Left cardiac atrium (tissue), 4 donors: ENCODE measurements at places on chromosomes 2 and 18. TPM values are rescaled to one million over a fixed set of nuclear protein-coding genes. Genes with fewer than 3 reads are reported as not detected.

GRCh38 chr2:62596061-62596921, 90.3 kb upstream of the TMEM17 start:
- no peak for DNase-seq

DNA sequence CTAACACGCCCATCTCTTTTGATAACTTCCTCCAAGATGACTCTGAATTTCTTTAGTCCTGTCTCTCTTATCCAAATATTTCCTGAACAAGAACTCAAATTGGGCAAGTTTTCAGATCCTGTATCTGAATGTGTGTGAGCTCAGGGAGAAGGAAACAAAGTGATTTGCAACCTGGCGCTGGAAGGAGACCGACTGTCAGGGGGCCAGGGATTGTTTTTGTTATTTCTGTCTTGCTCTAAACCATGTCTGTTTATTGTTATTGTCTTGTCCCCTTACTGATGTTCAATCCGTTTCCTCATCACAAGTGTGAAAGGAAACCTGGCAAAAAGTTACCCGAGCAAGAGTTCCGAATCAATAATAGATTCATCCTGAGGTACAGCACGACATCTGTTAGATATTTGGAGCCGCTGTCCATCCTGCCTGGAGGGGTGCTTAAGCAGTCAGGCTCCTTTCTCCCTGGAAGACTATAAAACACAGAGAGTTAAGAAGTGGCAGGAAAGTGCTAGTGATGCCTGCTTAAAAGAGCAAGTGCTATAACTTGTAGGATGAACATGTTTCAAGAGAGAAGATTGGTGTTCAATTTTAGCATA, 132.5 kb upstream of the OSR1 start:
- no peak for DNase-seq

DNA sequence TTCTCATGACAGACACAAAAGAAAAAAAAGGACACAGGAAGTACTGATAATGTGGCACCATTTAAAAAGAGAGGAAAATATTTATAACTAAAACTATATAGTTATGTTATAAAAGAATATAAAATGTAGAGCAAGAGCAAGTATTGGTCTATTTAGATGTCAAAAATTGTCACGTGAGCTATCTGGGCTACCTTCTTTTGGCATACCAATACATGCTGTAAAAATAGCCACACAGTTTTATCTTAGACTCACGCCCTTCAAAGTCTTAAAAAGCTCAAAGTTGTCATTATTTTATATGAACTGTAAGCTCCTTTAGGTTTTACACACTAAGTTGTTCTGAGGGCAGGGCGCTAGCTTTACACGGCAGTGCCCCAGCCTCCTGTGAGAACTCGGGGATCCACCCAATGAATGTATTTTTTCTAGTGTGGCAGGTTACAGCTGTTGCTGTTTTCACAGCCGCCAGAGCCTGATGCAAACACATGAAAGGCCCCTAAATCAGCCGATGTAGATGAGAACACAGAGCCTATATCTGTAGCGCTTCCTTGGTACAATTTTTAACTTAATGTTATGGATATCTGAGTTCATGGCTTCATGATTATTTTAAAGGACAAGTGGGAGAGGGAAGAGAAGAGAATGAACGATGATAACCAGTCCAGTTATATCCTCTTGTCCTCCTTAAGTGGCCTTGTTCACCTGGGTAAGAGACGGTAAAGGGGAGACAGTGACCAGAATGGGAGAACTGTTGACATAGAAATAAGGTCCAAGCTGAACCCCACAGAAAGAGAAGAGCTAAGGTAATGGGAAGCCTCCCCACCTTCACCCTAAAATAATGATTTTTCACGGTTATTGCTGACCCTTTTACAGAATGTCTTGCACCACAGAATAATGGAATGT, 130.8 kb downstream of the CACNB4 start:
- DNase-seq: no peak

GRCh38 chr18:79583984-79584401, 95.6 kb upstream of the CTDP1 start:
- no peak for DNase-seq

- no peak for DNase-seq
Observed at GRCh38 chr2:177543007-177543760, 150.6 kb downstream of the AGPS start.

DNA sequence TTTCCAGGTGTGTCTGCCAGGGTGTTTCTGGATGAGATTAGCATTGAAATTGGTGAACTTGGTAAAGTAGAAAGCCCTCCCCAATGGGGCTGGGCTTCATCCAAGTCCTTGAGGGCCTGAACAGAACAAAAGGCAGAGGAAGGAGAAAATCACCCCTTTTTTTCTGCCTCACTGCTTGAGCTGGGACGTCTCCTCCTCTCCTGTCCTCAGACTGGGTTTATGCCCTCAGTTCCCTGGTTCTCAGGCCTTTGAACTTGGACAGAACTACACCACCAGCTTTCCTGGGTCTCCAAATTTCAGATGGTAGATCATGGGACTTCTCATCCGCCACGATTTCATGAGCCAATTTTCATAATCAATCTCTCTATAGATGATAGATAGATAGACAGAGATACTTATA, 53.7 kb upstream of the BIN1 start:
- no peak for DNase-seq

GRCh38 chr18:60421356-60422118, 49.0 kb upstream of the MC4R start:
- no peak for DNase-seq

- no peak for DNase-seq
Observed at GRCh38 chr2:212037062-212037461, 501.5 kb downstream of the ERBB4 start.

DNA sequence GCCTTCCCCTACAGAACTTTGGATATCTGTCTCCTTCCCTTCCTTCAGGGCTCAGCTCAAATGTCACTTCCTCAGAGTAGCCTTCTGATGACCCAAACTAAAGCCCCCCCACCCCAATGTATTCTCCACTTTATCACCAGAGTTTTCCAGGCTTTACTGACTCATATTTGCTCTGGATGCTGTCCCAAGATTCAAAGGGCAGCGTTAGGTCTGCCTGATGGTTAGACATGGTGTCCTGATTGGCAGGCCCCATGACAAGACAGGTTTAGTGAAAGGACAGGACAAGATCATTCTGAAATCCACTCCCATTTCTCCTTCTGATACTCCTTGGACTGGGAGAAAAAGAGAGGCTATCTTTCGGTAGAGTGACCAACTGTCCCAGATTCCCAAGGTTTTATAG, 22.6 kb upstream of the RPIA start:
- DNase-seq: no peak

DNA sequence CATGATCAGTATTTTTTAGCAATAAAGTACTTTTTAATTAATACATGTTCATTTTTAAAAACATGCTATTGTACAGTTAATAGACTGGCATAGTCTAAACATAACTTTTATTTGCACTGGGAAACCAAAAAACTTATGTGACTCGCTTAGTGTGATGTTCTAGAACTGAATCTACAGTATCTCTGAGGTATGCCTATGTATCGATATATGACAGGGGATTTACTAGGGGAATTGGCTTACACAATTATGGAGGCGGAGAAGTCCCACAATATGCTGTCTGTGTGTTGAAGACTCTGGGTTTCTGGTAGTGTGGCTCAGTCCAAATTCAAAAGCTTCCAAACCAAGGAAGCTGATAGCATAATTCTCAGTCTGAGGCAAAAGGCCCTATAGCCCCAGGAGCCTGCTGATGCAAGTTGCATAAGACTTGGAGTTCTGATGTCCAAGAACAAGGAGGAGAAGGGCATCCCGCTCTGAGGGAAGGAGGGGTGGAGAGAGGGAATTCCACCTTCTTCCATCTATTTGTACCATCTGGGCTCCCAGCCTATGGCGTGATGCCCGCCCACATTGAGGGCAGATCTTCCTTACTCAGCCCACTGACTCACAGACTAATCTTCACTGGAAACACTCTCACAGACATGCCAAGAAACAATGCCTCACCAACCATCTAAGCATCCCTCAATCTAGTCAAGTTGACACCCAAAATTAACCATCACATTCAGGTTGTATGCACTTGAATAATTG, 27.5 kb downstream of the ZNF638 start:
- DNase-seq: no peak

DNA sequence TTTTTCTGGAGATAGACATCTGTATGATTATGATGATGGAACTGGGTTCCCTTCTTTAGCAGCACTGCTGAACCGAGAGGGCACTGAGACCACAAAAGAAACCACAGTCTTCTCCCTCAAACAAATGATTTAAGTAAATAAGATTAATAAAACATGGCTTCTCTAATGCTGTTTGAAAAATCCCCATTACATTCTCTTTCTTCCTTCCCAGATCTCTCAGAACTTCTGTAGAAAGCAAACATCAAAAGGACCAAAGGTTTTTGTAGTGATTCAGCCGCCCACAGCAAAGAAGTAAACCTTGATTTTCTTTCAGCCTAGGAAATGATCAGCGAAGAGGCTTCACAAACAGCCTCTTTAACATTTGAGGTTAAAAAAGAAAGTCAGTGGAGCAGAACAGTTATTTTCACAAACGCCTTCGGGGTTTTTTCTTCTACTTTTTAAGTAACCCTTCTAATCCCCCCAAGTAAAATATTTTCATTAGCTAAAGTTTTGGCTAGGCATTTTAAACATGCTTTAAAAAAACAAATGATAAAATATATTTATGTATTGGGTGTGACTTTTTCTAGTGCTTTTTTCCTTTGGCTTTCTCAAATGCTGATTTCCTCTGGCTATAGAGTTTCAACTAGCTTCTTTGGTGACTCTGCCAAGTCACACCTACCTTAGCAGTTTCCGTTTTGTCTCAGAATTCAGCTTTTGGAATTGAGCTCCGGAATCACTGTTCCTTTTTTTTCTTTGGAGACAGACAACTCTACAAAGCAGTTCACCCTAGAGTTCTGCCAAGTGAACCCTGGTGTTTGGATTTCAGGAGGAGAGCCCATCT, 89.6 kb downstream of the UPP2 start:
- DNase-seq: no peak

GRCh38 chr2:206086716-206087350, 859 bp upstream of the INO80D start:
- DNase-seq: no peak

- no peak for DNase-seq
Observed at GRCh38 chr2:235776531-235776930, 282.7 kb downstream of the AGAP1 start.

DNA sequence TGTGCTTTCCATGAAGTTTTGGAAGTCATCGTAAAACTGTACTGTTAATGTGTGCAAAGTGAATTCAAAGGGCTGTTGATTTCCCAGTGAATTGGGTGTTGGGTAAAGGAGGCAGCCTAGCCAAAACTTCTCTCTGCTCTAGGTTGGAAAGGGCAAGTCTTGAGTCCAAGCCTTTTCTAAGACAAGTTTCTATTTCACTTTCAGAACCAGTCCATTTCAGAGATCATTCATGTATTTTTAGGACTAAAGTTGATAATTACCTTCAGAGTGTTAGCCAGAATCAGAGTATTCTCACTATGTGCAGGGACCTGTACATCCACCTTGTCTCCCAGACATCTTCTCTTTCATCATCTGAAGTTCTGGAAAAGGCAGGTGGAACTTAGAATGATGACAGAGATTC, 636.1 kb upstream of the KLHL29 start:
- no peak for DNase-seq

DNA sequence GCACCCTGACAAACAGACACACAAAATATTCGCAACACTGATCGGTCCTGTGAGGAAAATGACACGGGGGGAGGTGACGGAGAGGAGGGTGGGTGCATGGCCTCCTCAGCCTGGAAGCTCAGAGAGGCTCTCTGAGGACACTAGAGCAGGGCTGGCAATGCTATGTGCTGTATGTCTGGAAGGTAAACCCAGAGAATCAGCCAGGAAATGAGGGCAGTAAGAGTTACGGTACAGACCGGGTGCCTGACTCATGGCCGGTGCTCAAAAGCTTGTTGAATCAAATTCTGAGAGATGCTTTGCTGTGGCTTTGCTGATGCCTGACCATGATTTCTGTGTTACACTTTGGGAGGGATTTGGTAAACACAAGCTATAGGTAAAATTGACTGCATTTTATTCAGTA, 81.9 kb downstream of the CCDC93 start:
- no peak for DNase-seq

DNA sequence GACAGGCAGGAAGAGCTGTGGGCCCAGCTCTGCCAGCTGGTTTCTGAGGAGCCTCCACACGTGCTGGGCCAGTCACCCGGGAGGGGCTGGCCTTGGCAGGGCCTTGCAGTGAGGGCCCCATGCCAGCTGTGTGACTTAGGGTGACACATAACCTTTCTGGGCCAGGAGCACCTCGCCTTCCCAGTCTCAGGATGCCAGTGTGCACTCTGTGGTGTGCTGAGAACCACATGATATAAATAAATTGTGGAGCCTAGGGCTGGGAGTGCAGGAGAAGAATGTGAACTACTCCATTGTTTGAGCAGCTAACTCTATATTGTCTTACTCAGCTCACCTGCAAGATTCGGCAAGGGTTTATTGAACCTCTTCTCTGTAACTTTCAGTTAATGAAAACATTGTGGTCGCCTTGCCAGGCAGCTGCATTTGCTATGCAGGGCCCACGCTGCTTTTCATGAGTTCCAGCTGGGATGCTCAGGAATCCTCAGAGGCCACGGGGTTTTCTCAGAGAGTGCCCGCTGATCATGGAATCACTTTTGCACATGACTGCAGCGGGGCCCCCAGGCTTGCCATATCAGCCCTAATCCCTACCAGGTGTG, 222.3 kb downstream of the SH3RF3 start:
- peak; percentile 60 for DNase-seq

DNA sequence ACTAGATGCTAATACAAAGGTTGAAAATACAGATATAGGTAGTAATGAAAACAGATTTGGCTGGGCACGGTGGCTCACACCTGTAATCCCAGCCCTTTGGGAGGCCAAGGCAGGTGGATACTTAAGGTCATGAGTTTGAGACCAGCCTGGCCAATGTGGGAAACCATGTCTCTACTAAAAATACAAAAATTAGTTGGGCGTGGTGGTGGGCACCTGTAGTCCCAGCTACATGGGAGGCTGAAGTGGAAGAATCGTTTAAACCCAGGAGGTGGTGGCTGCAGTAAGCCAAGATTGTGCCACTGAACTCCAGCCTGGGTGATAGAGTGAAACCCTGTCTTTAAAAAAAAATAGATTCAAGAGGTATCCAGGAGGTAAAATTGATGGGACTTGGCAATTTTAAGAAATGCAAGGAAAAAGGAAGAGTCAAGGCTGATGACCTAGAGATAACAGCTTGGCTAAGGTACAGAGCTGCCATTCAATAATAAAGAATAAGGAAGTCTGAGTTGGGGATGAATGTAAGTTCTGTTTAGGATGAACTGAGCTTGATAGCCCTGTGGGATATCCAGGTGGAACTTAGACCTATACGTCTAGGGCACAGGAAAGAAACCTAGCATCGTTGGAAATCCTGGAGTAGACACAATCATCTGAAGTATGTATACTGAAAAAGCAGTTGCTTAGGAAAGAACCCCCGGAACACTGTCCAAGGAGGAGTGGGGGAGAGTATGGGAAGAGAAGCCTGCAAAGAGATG, 9.1 kb downstream of the MAT2A start:
- DNase-seq: no peak

- no peak for DNase-seq
Observed at GRCh38 chr2:194271293-194271961, 1385.6 kb upstream of the SLC39A10 start.

The PIEZO2 gene
- 1.7 TPM for total RNA-seq

The TNFRSF11A gene
- 2.9 TPM for total RNA-seq

The DOCK10 gene
- total RNA-seq: 4.2 TPM

The UBE2E3 gene
- 57.7 TPM for total RNA-seq
